NCI-H82 (cell line): ENCODE measurements at places on chromosomes 1 and 21.

- no peak for DNase-seq
Observed at GRCh38 chr1:25096307-25097150, 135.8 kb downstream of the SYF2 start.

- DNase-seq: peak; percentile 94
Observed at GRCh38 chr21:36927719-36928117, 38.8 kb downstream of the HLCS start.

- DNase-seq: peak; percentile 68
Observed at GRCh38 chr1:156379420-156380165, 10.6 kb downstream of the RHBG start.

- no peak for DNase-seq
Observed at GRCh38 chr1:211524521-211524920, 32.6 kb upstream of the RD3 start.

- DNase-seq: no peak
Observed at GRCh38 chr1:85134583-85135391, 66.0 kb downstream of the SYDE2 start.

- DNase-seq: peak; percentile 96
Observed at GRCh38 chr1:212520746-212521145, 87.8 kb upstream of the ATF3 start.

- DNase-seq: no peak
Observed at GRCh38 chr1:230744382-230744781, 2.8 kb upstream of the CAPN9 start.

GRCh38 chr1:199168888-199169585 lies 530.2 kb downstream of the PTPRC start:
- DNase-seq: no peak

DNA sequence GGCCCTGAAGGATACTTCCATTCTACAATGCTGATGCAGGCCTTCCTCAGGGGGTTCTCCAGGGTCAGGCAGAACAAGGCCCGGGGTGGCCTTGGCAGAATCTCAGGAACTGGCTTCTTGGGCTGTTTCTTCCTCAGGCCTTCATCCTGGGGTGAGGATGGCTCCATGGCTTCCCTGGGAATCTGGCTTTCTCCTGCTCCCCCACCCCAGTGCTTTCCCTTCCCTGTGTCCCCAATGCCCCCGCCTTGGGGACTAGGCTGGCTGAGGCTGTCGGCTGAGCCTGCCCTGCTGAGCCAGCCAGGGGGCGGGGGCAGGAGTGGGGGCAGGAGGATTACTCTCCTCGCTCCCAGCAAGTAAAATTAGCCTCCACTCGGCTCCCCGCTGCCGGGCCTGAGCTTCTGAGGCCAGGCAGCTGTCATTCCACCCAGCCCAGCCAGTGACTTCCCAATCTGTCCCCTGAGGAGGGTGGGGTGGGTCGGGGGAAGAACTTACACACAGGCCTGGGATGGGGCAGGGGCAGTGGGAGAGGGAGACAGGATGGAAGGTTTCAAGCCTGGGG lies at the start of gene CACNA1S:
CACNA1S (minus strand) TSS at position 254 of the 559 bp plus-strand sequence; CDS start at position 167, 87 bp downstream.
- peak; percentile 96 for DNase-seq

DNA sequence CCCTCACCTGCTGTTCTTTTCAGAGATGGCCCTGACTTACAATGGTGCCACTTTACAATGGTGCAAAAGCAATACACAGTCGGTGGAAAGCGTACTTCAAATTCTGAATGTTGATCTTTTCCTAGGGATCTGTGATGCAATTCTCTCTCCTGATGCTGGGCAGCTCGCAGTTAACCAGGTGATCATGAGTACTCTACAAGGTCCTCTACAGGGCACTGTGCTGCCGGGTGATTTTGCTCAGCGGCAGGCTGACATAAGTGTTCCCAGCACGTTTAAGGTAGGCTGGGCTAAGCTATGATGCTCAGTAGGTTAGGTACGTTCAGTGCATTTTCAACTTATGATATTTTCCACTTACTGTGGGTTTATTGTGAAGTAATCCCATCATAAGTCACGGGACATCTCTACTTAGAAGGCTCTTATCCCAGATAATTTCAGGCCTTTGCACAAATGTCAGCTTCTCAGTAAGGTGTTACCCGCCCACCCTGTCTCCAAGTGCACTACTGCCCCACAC lies 126.5 kb downstream of the KCNN3 start:
- no peak for DNase-seq

GRCh38 chr1:173798078-173798477 lies 26.4 kb upstream of the DARS2 start:
- DNase-seq: no peak

- DNase-seq: no peak
Observed at GRCh38 chr21:45555251-45555556, 13.0 kb upstream of the SLC19A1 start.

- DNase-seq: no peak
Observed at GRCh38 chr1:3468236-3469103, 14.0 kb downstream of the ARHGEF16 start.

- DNase-seq: no peak
Observed at GRCh38 chr1:87243573-87243972, 85.1 kb upstream of the LMO4 start.

DNA sequence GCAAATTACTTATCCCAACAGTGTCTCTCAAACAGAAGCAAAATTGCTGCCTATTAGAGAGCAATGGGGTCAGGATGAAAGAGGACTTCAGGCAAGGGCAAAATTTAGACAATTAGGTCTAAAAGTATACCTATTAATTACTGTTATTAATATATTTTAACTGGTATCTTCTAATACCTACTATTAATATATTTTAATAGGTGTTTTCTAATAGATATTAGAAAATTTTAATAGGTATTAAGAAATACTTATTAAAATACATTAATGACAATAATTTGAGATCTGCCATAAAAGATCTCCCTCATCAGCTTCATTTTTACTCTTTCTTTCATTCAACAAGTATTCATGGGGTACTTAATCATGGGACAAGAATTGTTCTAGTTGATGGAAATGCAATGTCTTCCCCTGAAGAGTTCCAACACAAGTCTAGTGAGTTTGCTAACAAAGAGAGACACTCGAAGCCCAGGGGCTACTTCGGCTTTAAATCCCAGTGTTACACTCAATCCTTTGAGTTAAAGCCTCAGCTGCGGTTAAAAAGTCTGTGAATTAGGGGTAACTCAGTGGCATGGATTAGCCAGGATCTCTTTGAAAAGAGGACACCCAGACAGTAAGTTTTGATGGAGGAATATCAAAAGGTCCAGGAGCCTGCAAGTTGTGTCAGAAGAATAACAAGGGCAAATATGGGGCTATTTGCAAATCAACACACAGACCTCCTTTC lies 44.1 kb downstream of the STYXL2 start:
- peak; percentile 72 for DNase-seq

DNA sequence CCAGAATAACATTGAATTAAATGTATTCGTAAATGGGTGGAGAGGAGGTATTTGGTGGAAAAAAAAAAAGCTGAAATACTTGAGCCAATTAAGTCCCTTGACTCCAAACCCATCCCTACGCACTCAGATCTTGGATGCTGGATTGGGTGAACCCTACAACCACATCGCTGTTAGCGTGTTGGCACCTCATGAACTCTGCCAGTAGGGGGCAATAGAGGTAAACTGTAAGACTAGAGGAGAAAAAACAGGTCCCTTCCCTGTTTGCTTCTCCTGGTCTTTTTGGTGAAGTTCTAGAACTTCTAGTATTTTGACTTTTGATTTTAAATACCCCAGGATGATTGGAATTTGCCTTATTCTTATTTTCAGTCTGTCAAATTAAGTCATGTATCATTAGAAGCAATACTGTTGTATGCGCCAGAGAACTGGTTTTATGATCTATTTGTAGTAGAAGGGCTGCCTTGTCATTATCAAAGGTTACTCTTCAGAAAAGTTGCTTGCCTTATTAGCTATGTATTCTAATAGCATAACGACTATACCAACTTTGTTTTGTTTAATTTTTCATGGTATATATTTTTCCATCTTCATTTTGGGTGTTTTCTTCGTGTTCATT lies 1.9 kb upstream of the OR13G1 start:
- DNase-seq: peak; percentile 87

DNA sequence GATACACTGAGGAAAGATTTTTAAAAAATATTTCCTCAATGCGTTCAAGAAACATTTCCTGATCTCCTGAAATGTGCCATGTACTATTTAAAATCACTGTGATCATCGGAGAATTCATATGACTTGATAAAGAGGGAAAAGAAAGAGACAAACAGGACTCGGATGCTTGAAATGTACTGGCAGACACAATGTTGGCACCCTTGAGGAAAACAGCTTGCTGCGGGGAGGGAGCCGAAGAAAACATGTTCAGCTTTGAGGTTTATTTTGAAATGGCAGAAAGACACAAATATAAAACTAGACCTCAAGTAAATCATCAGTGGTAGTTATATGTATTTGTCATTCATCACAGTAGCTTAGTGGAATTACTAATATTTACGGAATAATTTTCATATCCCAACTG lies 100.9 kb upstream of the BRINP3 start:
- DNase-seq: no peak

- DNase-seq: no peak
Observed at GRCh38 chr1:179937668-179938254, 16.8 kb upstream of the CEP350 start.

GRCh38 chr1:7223334-7224080 lies 438.3 kb downstream of the CAMTA1 start:
- no peak for DNase-seq

- peak; percentile 32 for DNase-seq
Observed at GRCh38 chr1:193358419-193358818, 172.0 kb upstream of the B3GALT2 start.

DNA sequence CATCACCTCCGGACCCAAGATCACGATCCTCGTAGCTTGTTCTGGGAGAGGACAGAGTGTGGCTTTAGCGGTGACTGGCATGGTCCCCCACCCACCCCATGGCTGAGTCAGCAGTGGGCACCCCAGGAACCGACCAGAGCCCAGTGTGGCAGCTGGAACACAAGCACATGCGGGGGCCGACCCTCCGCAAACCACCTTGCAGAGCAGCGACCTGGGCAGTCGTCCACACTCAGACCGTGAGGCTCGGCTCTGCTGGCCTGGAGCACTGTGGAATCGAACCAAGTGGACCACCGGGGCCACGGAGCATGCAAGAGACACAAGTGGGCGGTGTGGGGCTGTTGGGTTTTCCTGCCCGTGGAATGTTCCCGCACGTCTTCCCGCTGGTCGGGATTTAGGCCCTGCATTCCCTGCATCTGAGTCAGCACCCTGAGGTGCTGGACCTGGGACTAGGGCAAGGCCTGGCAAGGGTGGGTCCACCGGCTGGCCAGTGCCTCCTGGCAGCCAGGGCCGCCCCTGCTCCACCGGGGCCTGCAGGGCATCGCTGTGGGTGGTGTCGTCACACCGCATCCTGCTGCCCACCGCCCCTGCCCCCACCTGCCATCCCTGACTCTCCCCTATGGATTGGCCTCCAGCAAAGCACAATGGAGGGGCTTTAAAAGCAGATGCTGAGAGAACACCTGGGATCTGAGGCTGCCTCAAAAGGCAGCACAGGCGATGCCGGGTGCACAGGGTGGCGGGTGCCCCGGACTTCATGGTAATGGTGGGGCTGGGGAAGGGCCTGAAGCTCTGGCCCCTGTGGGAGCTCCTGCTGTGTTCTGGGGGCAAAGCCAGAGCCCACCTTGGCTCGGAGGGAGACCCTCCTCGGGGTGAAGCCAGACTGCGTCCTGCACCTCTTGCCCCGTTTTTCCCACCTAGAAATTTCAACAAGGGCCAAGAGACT lies 18.5 kb downstream of the MORN1 start:
- no peak for DNase-seq

DNA sequence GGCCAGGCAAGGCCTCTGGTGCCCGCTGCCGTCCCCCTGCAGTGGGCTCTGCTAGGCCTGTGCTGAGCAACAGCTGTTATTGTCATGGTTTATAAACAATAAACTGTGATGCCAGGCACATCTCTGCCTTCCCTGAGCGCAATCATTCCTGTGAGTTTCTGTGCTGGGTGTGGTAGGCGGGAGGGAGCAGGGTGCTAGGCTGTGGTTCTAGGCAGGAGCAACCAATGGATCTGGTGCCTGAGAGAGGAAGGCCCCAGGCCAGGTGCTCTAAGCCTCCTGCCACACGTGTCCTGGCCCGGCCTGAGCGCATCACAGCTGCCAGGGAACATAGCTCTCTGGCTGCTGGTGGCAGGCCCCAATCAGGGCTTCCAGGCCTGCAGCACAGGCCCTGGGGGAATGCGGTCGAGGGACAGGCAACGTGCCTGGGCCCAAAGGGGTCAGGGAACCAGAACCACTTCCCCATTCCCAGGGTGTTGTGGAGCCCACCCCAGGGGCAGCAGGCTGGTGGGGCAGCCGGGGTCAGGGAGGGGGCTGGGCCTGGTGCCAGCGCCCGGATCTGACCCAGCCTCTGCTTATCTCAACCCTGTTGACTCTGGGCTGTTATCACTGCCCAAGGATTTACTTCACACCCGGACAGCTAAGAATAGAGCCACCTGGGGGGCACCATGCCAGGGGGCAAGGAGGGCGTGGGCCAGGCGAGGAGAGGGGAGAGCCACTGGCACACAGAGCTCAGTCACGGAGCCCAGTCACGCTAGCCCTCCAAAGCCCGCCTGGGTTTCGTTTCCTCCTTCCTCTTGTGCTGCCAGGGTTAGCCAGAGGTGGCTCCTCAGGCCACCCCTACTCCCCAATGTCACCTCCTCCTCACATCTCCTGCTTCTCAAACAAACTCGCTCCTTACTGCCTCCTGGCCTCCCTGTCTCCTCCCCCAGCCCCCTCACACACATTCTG lies 11.5 kb downstream of the TRIM46 start:
- DNase-seq: no peak

GRCh38 chr1:154741741-154742495 lies 128.2 kb downstream of the KCNN3 start:
- no peak for DNase-seq

- DNase-seq: no peak
Observed at GRCh38 chr1:231266811-231267322, 25.9 kb downstream of the GNPAT start.

- DNase-seq: no peak
Observed at GRCh38 chr1:162983671-162984425, 85.3 kb upstream of the RGS4 start.

DNA sequence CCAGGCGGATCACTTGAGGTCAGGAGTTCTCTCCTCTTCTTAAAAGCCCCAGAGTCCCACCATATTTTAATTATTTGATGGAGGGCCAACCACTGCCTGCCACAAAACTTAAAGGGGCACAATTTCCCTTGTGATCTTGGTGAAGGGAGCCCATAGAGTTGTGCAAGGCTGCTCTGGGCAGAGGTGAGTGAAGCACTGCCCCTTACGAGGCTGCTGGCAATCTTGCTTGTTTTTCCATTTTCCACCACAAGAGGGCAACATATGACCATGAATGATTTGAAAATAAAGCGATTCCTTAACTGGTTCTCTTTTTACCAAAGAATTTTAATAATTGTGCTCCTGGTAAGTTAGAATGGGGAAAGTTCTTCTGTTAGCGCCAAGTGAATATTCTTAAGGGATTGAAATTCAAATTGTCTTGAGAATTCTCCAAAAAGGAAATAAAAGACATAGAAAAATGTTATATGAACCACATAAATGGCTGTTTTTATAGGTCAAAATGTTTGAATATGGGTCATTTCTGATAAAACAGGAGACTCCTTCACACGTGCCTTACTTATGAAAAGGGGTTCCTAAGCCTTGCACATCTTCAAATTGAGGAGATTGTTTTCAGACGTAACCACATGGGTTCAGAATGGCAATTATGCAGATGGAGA lies 22.7 kb downstream of the PGM1 start:
- DNase-seq: peak; percentile 87

- no peak for DNase-seq
Observed at GRCh38 chr1:7698641-7699040, 72.5 kb upstream of the VAMP3 start.
